Fibroblast of skin of right biceps (primary cell): ENCODE measurements at places on chromosomes 5 and 9.
A peak's percentile ranks its signal among the peaks of the same experiment; 100 is the strongest.

- no peak for DNase-seq
Measured at GRCh38 chr9:131418143-131419025, 24.5 kb downstream of the PRRC2B start.

DNA sequence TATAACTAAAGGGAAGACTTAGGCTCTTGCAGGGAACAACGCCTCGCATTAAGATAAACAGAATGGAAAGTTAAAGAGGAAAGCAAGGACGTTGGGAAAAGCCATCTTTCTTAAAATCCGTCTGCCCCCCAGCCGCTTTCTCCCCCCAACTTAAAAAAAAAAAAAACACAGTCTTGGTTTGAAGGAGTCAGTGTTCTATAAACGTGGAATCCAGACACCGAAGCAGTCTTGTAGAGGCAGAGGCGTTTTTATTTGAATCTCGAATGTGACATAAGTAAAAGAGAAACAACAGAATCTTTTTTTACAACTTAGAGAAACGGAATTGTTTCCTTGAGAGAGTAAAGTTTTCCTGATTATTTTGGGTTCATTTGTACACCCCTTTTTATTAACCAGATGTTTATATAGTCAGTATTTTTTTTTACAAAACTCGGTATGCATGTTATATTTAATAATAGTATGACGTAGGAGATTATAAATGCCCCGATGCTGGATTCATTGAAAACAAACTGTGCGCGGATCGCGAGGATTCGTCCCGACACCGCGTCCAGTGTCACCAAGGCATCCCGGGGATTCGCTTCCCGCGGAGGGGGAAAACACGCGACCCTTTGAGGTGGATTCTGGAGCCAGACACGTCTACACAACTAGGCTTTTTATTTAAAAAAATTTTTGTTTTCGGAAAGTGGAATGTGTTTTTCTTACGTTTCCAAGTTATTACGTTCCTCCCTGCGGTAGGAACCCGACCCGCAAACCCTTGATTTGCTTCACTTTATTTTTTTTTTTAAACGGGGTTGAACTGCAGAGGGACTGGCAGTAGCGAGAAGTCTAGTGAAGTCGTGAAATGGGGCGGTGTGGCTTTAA, 6.7 kb downstream of the PTCH1 start:
- no peak for DNase-seq

GRCh38 chr9:128118472-128118857, 9.1 kb downstream of the PTGES2 start:
- no peak for DNase-seq

DNA sequence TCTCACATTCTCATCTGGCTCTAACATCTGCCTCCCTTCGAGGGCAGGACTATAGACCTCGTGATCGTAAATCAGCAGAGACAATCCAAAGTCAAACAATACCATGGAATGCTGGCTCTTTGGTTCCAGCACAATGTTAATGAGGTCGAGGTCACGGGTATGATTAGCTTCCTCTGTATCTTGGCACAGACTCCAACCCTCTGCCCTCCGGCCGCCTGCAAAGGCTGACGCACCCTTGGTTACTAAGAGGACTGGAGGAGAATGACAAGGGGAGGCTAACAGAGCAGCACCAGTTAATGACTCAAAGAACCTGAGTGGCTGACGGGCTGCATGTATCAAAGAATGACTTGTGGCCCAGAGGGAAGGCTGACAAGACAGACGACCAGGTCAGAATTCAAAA, 10.1 kb downstream of the LHFPL2 start:
- peak; percentile 80 for DNase-seq

GRCh38 chr5:157288405-157289163, 22.7 kb downstream of the CYFIP2 start:
- DNase-seq, result no peak

- DNase-seq, result no peak
Measured at GRCh38 chr9:77161966-77162365, 15.4 kb upstream of the VPS13A start.

GRCh38 chr5:169088028-169088725, 212.8 kb downstream of the SLIT3 start:
- DNase-seq, result no peak

- DNase-seq, result no peak
Measured at GRCh38 chr5:66642538-66642937, 46.3 kb downstream of the MAST4 start.

DNA sequence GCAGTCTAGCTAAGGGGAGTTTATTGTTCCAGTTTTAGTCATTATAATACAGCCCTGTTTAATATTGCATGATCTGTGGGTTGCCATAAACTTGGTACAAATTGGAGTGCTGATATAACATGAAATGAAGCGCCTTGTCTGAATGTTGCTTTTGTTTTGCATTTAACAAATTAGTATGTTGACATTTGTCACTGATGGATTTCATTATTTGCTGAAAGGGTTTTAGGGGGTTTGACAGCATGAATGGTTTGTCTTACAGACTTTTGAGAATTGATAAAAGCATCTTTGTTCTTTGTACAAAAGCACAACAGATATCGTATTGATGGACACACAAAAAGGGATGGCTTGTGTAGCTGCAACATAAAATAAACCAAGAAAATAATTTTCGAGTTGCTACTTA, 178.3 kb downstream of the AOPEP start:
- DNase-seq, result no peak

- DNase-seq, result peak; percentile 47
Measured at GRCh38 chr9:87375397-87376073, 122.1 kb upstream of the DAPK1 start.

DNA sequence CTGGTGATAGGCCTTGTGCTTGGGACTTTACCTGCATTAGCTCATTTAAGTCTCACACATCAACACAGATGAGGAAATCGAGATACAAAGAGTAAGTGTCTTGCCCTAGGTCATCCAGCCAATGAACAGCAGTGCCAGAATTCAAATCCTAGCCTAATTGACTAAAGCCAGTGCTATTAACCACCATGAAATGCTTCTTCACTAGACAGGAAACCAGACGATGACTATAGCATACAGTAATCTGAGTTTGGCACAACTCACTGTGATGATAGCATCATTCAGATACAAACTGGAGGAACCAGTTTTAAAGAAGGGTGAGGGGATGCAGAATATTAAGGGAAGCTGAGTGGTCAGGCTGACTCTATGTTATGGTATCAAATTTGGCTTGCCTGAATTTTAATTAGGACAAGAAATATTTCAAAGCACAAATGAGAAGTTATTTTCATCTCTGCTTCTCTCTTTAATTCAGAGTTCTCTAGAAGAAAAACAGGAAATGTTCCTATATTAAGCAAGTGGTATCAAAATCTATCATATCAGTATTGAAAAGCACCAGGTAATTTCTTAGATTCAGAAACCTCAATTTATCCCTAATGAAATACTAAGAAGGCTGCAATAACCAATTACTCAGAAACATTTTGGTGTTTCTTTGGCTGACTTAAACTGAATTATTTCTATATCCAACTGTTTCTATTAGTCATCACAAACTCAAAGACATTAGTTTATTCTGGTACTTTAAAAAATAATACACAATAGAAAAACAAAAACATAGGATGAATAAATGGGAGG, 147.0 kb upstream of the RASA1 start:
- DNase-seq, result peak; percentile 96

DNA sequence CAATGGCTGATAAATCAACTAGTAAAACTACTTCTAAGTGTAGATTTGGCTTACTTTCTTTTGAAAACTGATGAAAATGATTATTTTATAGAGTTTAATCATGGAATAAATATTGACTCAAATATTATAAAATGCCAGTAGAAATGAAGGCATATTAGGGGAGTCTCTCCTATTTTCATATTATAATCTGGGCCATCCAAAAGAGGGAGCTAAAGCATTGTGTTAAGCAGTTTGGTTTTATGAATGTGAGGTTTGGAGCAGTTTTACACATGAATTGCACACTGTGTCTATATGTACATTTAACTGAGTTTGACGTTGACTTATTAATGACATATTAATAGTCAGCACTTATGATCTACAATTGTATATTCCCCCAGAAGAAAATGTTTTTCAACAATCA, 17.4 kb downstream of the CDH9 start:
- peak; percentile 29 for DNase-seq

GRCh38 chr9:136982232-136983051, at the start of gene LCNL1:
LCNL1 (plus strand) TSS chr9:136982993; CDS start chr9:136983587, 594 bp downstream.
- no peak for DNase-seq

DNA sequence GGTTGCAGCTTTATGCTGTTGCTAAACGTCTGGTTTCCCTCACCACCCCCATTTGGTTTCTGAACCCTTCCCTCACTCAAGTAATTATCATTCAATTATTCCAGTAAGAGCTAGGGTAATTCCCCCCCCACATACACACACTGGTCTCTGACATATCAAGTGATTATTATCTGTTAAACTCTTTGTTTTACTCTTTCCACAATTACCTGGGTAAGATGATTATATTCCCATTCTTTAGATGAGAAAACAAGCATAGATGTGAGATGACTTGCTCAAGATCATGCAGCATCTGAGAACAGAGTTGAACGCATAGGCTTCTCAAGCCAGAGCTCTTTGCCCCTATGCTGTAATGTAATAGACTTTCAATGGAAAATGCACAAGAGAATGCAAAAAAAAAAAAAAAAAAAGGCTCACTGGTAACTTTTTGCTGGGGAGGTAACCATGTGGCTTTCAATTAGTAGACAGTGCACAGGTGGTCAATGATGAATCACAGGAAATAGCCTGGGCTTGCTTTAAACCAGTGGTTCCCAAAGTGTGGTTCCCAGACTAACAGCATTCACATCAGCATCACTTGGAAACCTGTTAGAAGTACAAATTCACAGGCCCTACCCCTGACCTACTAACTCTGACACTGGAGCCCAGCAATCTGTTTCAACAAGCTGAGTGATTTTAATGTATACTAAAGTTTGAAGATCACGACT, 87.6 kb downstream of the PIK3R1 start:
- no peak for DNase-seq

GRCh38 chr5:161803-162110, 29.5 kb upstream of the LRRC14B start:
- no peak for DNase-seq

GRCh38 chr5:83426855-83427254, 44.7 kb upstream of the VCAN start:
- DNase-seq, result no peak

DNA sequence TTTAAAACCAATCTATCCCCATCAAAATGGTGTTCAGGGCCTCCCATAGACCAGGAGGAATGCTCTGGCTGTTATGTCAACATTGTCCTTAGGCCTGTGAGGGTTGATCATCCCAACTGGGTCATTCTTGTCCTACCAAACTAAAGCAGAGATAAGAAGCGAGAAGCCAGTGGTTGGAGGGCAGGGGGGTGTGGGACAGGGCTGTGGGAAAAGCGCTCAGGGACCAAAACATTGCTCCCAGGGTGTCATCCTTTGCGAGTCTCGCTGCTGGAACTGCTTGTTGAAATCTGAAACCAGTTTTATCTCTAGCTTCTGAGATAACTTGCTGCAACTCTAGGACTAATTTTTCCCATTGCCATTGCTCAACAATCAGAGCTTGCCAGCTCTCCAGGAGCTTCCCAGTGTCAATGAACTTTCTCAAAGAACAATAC, 48.1 kb downstream of the SPATA31C2 start:
- peak; percentile 22 for DNase-seq

DNA sequence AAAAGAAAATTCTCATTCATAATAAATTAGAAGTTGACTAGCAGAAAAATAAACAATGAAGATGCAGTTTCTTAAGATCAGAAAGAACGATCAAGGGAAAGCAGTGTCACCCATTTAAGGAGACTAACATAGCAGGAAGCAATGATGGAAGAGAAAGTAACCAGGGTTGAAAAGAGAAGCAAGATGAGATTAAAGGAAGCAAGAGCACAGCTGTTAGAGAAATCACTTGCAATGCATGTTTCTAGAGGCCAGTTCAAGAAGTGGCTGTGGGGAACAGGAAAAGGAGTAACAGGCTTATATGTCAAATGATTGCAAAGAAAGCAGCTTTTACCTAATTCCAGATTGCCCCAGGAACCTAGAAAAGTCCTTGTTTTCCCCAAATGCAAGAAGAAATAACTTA, 46.8 kb upstream of the SLC1A1 start:
- DNase-seq, result no peak

- no peak for DNase-seq
Measured at GRCh38 chr9:135341612-135342169, 137.9 kb upstream of the PPP1R26 start.

DNA sequence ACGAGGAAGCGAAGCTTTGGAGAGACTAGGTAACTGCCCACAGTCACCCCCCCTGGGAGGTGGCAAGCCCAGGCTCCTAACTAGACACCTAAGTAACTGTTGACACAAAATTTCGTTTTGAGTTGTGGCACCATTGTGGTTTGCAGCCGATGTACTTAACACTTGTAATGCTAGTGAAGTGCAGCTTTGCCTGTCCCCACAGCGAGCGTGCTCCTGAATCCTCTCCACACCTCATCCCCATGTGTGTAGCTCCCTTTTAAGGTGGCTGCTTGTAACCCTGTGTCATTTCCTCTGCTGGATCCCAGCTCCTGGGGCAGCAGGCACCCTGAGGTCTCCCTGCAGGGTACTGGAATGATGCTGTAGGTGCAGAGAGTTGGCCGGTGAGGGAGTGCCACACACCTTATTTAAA, 114.9 kb downstream of the TRIO start:
- DNase-seq, result no peak

DNA sequence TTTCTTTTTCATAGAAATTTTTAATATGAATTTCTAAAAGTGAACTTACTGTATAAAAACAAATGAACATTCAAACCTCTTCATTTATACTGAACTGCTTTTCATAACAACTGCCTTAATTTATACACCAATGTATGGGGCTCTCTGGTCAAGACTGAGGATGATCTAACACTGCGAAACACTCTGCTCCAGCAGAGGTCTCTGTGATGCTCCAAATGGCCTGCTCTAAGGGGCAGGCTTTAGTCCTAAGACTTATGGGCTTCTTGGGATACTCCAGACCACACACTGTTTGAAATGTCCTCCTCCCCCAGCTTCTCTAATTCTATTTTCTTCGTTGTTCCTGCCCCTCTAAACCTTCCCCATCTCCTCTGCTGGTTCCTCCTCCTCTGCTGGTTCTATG, 58.5 kb downstream of the LIFR start:
- DNase-seq, result peak; percentile 36

DNA sequence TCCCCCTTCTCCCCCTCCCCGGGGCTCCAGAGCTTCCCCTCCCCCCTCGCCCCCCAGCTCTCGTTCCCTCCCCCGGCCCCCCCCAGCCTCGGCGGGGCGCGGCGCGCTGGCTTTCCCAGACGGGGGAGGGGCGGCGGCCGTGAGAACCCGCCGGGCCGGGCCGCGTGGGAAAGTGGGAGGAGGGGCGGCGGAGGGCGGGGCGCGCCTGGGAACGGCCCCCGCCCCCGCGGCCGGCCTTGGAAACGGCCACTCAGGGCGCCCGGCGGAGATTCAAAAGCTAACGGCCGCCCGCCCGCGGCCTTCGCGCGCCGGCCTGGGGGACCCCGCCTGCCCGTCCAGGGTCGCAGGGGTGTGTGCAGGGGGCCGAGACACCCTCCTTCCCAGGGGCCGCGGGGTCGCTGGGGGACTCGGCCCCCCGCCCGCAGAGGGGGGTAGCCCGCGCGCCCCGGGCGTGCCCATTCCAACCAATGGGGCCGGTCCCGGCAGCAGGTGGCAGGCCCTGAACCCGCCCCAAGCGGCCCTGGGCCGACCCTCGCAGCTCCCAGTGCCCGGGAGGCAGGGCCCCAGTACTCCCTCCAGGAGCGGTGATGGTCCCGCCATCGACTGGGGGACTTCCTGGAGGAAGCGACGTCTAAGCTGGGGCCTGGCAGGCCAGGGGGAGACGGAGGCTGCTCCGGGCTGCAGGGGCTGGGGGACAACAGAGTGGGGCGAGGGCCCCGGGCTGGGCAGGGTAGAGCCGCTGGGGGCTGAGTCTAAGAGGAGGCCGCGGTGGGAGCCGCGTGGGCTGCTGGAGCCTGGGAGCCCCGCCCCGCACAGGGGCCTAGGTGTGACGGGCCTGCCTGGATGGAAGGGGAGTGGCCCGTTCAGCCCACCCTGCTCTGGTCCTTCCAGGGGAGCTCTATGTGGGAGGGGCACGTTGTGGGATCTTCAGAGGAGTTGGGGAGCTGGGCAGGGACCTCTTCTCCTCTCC, 14.2 kb upstream of the NRARP start:
- peak; percentile 56 for DNase-seq
